ENCODE measurements at places on chromosomes 7 and 10. TPM values are rescaled to one million over a fixed set of nuclear protein-coding genes. Genes with fewer than 3 reads are reported as not detected.

- no peak for DNase-seq
These were observed 108.3 kb downstream of the TNS3 start for GRCh38 chr7:47473499-47474210.

DNA sequence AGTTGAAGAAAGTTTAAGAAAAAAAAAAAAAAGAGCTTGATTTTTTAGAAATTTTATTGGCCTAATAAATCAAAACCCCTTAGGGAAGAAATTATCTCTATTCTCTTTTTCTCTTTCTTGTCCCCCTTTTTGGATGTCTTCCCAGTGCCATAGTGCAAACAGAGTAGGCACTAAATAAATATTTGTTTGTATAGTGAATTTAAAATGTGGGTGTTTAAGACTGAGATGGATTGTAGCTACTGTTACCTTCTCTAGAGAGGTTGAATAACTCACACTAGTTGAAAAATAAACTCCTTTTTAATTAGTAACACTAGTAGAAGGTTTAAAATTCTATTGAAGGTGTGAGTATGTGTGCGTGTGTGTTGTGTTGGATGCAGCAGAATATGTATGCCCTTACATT lies 783.8 kb downstream of the NXPH1 start:
- DNase-seq = no peak

- no peak for DNase-seq
These were observed 52.9 kb downstream of the C10orf67 start for GRCh38 chr10:23291551-23292334.

DNA sequence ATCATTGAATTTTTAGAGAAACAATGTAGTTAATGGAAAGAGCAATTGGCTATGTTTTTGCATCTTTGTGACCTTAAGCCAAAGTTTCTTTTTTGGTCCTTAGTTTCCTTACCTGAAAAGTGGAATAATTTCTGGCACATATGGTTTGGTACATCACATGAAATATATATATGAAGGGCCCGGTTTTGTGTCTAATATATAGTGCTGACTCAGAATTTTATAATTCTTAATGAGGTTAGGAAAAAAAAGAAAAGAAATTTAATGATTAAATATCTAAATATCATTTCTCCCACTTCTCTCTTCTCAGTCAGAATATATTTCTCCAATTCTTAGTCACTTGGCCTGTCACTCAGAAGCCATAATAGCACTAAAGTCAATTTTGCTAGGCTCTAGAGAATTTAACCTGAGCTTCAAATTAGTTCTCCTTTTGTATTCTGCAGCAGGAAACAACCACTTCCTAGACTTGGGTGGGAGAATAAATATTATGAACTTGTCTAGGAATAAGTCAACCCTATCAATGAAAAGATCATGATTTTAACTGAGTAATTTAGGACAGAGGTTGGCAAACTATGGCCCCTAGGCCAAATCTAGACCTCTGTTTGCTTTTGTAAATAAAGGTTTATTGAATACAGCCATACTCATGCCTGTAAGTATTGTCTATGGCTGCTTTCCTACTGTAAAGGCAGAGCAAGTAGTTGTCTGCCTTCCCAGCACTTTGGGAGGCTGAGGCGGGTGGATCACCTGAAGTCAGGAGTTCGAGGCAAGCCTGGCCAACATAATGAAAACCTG lies 34.6 kb downstream of the PPP1R9A start:
- no peak for DNase-seq

AP5Z1 gene
- 131 TPM for total RNA-seq

PPP1R17 gene
- total RNA-seq = not detected

DNA sequence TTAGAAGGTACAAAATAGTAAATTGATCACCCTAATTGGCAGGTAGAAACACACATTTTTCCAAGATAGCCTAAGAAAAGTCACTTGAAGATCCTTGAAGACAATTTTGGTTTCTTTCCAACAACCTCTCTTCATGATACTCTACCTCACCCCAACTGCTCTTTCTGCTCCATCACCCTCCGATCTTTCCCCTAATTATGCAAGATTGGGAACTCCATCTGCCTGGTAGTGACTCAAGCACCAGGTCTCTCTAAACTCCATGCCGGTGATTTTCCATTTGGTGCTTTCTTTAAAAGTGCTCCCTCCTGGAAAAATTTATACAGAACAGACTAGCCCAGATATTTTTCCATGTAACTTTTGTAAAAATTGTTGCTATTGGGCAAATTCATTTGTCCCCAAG lies 1.1 kb upstream of the AKR1B1 start:
- DNase-seq = no peak

HABP2 gene
- total RNA-seq = not detected

HOXA13 gene
- not detected for total RNA-seq

CAMK2B gene
- total RNA-seq = not detected

SPDYE5 gene
- not detected for total RNA-seq

DNA sequence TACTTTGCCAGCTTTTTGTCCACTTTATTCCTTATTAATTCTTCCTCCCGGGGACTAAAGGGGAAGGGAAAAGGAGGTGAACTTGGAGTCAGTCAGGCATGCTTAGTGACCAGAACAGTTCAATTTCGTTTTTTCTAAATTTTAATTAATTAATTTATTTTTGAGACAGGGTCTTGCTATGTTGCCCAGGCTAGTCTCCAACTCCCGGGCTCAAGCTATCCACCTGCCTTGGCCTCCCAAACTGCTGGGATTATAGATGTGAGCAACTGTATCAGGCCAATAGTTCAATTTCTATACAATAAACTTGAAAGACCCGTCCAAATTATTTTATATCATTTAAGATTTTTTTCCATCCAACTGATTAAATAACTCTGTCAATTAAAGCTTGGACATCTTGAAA lies 1.3 kb upstream of the SLF2 start:
- no peak for DNase-seq

- DNase-seq = no peak
These were observed 69.8 kb upstream of the SEMA3A start for GRCh38 chr7:84264396-84264795.

CNNM1 gene
- total RNA-seq = not detected

DNA sequence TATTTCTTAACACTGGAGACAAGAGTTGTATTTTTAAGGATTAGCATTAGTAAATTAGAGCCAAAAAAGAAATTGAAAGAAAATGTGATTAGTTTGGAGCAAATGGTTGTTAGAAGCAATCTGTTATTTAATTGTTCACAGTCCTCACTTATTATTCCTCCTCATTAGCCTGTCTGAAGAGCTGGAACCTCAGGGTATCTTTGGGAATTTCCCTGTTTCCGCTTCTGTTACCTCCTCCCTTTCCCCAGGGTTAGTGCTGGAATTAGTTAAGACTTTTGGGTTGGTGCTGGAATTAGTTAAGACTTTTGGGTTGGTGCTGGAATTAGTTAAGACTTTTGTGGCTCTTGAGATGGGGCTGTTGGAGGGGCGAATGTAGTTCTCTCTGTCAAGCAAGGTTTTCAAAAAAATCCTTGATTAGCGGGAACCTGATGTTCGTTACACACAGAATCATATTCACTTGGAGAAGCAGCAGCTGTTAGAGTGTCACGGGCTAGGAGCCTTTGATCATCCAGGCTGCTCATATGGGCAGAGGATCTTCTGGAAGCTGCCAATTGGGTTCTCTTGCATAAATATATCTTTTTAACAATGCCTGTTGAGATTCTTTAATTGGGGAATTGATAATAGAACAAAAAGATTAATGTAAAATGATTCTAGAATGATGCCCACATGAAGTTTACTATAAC lies 251.0 kb upstream of the NPSR1 start:
- DNase-seq = no peak

DNA sequence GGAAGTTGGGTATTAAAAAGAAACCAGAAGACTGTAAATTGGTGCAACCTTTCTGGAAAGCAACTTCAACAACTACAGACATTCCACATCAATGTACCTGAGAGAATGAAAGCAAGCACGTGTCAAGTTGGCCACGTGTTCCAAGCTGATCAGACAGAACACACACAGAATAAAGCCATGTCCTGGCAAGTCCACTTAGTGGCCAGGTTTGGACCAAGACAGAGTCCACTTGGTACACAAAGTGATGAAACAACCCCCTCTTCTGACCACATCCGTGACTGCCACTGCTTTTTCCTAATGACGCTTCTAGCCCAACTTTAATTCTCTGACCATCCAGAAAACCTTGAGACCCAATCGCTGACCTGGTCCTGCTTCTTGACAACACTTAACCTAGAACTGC lies 109.4 kb downstream of the ABLIM1 start:
- no peak for DNase-seq

DNA sequence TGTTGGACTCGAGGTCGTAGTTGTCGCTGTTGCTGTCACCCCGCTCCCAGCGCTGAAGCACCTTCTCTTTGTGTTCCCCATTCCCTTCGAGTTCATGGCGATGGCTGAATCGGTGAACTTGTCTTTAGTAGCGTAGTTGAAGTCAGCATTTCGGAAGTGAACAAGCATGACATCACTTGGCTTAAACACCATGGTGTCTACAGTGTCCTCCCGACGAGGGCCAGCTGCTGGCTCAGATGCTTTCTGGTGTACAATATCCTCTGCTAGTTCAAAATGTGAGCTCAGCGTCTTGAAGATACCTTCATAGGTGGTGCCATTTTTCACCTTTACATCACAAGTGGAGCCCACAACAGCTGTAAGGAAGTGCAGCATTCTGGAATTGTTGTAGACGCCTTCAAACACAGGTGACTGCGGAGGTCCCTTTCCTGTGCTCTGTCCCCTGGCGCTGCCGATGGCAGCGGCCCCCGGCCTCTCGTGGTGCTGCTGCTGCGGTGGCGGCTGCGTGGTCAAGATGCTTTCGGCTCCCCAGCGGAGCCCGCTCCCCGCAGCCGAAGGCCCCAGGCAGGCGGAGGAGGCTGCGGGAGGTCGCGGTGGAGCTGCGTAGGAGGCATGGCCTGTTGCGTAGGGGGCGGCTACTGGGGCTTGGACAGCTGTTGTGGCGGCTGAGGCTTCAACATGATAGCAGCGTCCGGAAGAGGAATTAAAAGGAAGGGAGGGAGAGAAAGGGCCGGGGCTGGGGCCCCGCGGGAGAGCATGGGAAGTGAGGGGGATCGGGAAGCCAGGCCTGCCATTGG lies 59.3 kb downstream of the ANKMY2 start:
- no peak for DNase-seq

HOXA2 gene
- total RNA-seq = not detected

DNA sequence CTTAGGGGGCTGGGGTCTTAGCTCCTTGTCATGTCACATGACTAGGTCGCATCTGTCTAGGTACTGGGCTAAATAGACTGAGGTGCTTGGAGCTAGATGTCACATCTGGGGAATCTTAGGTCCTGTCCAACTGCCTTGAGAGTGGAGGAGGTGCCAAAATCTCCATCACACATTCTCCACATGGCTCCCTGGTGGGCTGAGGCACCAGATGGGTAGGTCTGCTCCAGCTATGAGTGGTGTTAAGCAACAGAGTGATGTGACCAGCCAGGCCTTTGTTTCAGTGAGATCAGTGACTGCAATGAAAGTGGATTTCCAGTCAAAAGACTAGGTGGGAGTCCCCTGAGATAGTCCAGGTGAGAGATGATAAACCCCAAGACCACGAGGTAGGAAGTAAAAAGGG lies 251.8 kb downstream of the BMPER start:
- DNase-seq = no peak

TNS3 gene
- 0.33 TPM for total RNA-seq

DNA sequence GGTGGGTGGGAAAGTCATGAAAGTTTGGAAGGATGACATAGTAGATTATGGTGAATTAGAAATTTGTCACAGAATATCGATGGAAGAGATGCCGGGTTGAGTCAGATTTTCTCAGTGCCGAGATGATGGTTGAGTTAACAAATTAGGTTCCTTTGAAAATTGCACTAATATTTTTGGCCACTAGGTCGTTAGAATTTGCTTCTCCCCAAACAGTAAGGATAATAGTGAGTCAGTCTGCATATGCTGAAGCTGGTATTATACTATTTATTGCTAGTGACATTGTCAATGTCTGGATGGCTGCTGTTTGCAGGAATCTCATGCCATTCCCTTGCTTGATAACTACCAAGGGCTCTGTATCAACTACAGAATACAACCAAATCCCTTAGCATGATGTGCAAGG lies 37.7 kb upstream of the MINDY3 start:
- no peak for DNase-seq

- DNase-seq = peak; percentile 38
These were observed 1.4 kb downstream of the MXI1 start for GRCh38 chr10:110208614-110209453.

CHST15 gene
- total RNA-seq = 0.19 TPM

PRPF18 gene
- 29.6 TPM for total RNA-seq

WDFY4 gene
- total RNA-seq = 2.0 TPM

DNA sequence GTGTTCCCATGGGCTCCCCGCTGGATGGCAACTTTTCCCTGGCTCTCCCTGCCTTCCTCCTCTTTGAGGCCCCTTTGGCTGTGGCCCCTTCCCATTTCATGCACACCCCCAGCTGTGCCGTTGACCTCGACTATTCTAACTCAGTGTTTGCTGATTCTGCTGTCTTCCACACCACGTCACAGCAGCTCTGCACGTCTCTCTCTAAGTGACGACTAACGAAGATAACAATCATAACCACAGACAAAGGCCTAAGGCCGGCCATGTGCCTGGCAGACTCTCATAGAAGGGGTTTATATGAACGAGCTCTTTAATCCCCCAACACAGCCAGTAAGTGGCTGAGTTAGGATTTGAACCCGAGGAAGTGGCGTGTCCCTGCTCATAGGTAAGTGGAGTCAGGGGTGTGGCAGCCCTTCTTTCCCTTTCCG lies 151.5 kb upstream of the SHH start:
- no peak for DNase-seq

GRCh38 chr10:132350946-132351345 lies 19.0 kb downstream of the LRRC27 start:
- DNase-seq = no peak

GRCh38 chr10:43696909-43697483 lies 48.3 kb upstream of the ZNF32 start:
- no peak for DNase-seq

DNA sequence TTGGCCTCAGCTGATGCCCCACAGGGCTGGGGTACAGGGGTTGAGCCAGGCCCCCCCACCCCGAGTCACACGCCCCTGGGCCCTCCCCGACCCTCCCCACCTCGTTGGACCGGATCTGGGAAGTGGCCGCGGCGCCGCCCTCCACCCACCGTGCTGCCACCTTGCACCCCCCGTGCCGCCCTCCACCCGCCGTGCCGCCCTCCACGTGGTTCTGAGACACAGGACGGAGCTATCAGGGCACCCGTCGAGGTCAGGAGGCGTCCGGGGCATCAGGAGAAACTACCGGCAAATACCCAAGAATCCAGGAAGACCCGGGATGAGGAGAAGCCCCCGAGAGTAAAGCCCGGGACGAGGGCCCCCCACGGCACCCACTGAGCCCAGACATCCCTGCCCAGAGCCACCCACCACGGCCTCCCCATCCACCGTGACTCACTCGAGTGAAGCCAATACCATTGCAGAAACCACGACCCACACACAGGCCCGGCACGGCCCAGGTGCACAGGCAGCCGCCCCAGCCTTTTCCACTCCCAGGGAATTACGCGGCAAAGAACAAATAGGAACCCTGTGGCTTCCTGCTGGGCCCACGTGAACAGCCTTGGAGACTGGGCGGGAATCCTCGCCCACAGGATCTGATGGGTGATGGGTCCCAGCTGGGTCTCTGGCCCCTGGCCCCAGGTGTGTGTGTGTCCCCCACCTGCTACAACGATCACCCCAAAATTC lies 34.0 kb downstream of the ADAP1 start:
- DNase-seq = no peak

All from CD8-positive, alpha-beta T cell (primary cell).